ENCODE measurements at places on chromosomes 1 and 21.

- DNase-seq: no peak
These were observed 53.8 kb upstream of the ATP1B1 start for GRCh38 chr1:169052727-169053126.

DNA sequence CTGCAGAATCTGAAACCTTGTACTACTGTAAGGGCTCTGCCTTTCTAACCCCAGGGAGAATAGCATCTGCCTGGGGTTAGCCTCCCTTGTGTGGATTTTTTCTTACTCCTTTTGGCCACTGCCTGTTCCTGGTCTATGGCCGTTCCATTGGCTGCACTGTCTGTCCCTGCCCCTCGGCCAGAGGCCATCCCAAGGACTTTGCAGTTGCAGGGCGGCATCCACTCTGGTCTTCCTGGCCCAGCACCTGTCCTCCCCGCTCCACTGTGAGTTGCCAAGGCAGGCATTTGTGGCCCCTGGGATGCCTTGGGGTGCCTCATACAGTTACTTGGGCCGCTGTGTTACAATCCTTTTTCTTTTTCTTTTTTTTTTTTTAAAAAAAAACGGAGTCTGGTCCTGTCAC is 45.8 kb downstream of the PDE9A start:
- no peak for DNase-seq

DNA sequence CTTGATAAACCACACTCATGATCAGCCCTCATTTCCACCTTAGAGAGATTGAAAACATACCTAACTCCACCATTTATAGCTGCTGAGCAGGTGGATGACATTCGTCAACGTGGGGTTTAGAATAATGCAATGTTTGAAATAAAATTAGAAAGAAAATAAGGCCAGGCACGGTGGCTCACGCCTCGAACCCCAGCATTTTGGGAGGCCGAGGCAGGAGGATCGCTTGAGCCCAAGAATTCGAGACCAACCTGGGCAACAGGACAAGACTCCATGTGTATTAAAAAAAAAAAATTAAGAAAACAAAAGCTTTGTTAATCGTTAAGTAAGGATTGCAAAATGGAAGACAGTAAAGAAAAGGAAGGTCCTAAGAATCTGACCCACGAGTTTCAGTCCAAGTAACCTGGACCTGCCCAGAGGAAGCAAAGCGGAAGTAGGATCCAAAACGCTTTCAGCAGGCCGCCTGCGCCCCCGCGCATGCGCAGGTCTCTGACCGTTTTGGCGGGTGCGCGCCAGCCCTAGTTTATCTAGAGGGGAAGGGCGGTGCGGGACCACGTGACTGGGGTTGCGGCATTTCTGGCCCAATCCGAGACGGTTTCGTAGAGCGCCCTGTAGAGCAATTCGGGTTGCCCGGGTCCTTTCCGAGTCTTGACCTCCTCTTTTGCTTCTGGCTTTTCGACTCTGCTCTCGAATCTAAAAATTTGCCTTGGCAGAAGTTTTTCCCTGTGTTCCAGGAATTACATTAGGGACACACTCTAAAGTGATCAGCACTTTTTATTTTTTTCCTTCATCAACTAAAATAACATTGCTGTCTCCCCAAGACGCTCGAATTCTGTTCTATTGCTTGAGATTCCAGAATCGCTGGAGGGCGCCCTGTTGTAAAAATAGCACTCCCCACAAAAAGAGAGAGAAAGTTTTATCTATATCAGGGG is 22.5 kb downstream of the ANP32E start:
- peak; percentile 74 for DNase-seq

- DNase-seq: no peak
These were observed 45.2 kb downstream of the CHD5 start for GRCh38 chr1:6134741-6135510.

DNA sequence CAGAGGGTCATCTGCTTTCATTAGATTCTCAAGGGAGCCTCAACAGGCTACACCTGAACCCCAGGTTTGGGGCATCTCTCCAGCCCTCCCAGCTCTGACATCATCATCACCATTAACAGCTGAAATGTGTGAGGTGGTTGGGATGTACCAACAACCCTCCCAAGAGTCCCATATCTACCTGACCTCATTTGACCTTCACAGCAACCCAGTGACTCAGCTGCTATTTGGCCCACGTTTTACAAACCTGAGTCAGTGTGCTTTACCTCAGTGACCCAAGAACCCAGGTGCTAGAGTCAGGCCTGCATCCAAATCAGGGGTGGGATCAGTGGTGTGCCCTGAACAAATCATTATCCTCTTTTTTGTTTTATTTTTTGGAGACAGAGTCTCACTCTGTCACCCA is 53.3 kb upstream of the TINAGL1 start:
- no peak for DNase-seq

GRCh38 chr1:231493421-231494185 is 34.9 kb upstream of the TSNAX start:
- no peak for DNase-seq

- no peak for DNase-seq
These were observed 71.3 kb upstream of the S1PR1 start for GRCh38 chr1:101165532-101165931.

DNA sequence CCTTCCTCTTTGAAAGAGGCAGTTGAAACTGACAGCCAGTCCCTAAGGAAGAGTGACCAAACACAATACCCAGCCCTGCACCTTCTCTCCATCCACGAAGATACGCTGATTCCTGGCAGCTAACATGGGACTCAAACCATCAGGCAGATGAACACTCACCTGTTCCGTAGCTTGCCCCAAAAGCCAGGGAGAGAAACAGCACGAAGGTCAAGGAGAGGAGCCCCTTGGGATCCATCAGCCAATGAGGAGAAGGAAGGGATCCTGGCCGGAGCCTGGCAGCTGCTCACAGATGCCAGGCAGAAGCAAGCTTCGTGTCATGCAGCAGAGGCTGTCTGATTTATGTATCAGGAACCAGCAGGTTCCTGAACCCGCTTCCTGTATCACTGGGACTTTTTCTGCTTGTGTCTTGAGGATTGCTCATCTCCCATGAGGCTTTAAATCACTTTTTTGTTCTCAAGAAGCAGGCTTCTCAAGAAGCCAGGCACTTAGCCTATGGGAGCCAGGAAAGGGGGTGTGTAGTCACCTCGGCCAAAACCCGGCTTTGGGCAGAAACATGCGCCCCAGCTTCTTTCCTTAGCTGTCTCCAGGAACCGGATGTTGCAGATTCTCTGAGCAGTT is at the start of gene SLAMF1:
Gene SLAMF1 (minus strand): TSS at position 334 of the 618 bp plus-strand sequence. CDS start 99 bp downstream, at position 235.
- no peak for DNase-seq

DNA sequence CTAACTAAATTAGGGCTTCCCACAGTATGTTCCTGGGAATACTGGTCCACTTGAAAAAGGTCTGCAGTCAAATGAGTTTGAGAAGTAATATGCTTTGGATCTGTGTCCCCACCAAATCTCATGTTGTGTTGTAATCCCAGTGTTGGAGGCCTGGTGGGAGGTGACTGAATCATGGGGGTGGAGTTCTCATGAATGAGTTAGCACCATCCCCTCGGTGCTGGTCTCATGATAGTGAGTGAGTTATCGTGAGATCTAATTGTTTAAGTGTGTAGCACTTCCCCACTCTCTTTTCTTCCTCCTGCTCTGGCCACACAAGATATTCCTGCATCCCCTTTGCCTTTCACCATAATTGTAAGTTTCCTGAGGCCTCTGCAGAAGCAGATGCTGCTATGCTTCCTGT is 16.9 kb upstream of the DMRTB1 start:
- no peak for DNase-seq

GRCh38 chr1:117930484-117930883 is 945 bp downstream of the WDR3 start:
- no peak for DNase-seq

DNA sequence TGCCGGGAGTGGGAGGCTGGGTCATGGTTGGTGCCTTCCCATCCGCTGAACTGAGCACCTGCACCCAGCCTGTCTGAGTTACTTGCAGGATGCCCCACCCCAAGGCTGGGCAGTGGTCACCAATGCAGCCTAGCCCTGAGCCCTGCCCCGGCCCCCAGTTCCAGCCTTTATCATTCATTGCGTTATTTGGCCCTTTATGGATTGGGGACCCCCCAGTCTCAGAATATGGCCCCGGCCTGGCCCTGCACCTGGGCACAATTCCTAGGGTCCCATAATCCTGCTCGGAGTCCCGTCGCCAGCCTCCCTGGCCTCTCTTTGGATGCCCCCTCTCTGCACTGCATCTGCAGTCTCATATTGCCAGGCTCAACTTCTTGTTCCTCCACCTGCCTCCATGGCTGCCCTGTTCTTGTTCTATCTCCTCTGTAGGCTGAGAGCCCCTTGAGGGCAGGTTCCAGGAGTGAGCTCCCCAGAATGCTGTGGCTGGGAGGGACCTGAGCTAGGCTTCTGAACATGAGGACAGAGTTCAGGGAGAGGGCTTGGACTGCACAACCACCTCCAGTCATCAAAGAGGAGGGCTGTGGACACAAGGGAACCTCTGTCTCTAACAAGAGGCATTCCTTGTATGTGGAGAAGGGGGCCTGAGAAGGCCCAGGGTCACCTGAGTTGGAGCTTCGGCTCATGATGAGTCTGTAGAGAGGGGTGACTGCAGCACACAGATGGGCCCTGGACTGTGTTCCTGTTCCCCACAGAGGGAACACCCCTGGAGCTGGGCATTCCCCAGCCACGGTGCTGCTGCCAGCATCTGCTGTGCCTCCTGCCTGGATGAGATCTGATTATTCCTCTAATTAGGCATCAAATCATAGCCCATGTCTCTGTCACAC is 1.1 kb upstream of the KNCN start:
- no peak for DNase-seq

GRCh38 chr21:27321791-27322190 is 354.9 kb upstream of the ADAMTS5 start:
- no peak for DNase-seq

DNA sequence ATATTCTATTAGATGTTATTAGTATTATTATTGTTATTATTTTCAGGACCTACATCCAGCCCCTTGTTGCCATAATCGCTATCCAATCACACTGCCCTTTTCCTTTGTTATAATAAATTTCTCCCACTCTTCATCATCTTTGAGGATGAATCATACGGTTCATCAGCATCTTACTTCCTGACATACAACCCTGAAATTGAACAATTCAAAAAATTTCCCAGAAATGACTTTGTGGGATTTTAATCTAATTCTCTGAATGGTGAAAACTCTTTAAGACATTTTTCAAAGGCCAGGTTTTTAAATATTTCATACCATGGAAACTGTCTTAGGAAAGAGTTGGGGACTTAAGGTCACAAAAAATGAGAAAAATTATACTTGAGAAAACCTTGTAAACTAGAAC is 353.5 kb downstream of the ST6GALNAC3 start:
- DNase-seq: no peak

GRCh38 chr21:32403201-32403777 is 9.2 kb upstream of the EVA1C start:
- DNase-seq: peak; percentile 28

DNA sequence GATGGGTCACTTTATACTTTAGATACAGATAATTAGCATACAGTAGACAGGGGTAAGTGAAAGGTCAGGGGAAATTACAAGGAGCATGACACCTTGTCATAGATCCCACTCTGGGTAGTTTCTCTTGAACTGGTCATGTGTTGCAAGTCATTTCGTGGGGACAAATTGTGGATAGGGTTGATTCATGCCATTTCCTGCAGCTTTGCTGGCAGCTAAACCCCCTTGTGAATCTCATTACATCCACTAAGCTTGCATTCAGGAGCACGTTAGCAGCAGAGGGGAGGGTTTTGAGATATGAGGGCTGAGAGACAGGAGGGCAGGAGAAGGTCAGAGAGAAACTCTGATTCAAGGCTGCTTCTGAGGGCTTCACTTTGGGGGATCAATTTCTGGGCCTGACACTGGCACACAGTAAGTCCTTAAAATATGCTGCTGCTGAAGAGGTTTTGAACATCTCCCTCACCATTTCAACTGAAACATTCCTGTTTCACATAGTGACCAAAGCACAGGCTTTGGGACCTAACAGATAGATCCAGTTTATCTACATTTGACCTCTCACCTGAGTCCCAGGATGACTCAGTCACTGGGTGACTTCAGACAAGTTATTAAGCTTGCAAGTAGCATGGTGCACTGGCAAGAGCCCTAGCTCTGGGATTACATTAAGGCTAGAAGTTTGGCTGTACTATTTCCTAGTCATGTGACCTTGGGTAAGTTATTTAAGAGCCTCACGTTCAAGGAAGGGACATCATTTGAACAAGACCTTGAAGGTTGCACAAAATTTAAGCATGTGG is 206.0 kb upstream of the USP24 start:
- DNase-seq: no peak

DNA sequence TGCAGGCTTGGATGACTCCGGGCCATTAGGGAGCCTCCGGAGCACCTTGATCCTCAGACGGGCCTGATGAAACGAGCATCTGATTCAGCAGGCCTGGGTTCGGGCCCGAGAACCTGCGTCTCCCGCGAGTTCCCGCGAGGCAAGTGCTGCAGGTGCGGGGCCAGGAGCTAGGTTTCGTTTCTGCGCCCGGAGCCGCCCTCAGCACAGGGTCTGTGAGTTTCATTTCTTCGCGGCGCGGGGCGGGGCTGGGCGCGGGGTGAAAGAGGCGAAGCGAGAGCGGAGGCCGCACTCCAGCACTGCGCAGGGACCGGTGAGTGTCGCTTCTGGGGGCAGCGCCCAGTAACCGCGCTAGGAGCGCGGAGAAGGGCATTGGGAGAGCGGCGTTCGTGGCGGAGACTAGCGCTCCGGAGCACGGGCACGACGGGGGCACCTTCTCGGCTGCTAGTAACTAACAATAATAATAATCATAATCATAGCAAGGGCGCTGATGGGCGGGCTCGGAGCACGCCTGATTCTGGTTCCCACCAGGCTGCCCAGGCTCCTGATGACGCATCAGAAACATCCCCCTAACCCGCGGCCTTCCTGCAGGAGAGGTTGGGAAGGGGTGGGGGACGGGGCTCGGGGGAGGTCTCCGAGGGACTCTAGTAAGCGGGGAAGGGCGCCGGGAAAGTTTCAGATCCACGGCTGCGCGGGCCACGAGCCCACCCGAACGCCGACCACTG is at the start of gene MX1:
Gene MX1 (plus strand): TSS at position 286 of the 722 bp plus-strand sequence. CDS start 5,832 bp downstream, outside the sequence.
- DNase-seq: peak; percentile 75

GRCh38 chr1:214683621-214684020 is 80.6 kb downstream of the CENPF start:
- DNase-seq: no peak

- no peak for DNase-seq
These were observed 49.5 kb downstream of the FGGY start for GRCh38 chr1:59346429-59346828.

DNA sequence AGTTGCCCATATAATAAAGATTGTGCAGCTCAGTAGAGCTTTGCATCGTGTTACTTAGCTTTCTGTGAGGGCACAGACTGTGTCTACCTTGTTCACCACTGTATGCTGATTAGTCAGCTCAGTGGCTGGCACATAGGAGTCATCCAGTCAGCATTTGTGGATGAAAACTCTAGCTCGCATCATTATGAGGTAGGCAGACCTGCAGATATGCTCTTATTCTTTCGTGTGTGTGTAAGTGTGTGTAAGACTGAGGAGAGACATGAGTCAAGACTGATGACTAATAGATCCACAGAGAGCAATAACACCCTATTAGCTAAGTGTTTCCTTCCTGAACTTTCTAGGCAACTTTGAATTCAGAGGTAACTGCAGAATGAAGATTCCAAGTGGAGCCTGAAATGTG is 17.1 kb downstream of the TTF2 start:
- no peak for DNase-seq

- no peak for DNase-seq
These were observed 7.7 kb downstream of the C1orf226 start for GRCh38 chr1:162389021-162389818.

Data from stimulated activated CD8-positive, alpha-beta memory T cell treated with anti-CD3 and anti-CD28 coated beads, Interleukin-4, amount 100 ng/mL, for 4 hours (primary cell).